ENCODE measurements at places on chromosomes 12 and 14.

DNA sequence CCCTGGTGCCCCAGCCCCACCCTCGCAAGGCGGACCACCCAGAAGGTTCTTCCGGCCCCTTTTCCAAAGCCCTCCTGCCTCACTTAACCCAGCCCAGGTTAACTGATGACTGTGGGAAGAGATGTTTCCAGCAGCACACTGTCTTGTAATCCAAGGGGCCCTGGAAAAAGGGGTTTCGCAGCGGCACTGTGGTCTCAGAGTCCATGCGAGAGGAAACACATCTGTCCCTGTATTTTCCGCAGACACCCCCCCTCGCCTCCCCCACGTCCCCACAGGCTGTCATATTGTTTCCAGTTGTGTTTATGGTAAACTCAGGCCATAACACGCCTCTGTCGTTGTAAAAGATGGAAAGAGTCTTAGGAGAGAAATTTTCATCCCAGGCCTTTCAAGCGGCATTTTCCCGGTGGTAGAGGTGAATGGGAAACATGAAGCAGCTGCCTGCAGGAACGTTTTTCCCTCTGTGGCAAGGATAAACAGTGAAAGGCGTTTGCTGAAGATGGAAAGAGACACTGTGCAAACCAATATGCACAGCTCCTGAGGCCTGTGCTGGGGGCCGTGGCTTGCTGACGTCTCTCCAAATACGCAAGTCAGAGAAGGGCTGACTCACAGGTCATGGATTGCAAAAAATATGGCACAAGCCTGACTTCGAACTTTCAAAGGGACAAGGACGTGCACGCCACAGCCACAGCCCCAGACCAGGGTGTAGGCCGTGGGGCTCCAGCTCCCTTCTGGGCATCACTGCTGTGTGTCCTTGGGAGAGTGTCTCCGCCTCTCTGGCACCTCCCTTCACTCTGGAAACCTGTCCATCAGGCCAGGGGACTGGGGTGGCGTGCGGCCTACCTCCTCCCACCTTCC lies 22.5 kb upstream of the FZD10 start:
- no peak for DNase-seq

DNA sequence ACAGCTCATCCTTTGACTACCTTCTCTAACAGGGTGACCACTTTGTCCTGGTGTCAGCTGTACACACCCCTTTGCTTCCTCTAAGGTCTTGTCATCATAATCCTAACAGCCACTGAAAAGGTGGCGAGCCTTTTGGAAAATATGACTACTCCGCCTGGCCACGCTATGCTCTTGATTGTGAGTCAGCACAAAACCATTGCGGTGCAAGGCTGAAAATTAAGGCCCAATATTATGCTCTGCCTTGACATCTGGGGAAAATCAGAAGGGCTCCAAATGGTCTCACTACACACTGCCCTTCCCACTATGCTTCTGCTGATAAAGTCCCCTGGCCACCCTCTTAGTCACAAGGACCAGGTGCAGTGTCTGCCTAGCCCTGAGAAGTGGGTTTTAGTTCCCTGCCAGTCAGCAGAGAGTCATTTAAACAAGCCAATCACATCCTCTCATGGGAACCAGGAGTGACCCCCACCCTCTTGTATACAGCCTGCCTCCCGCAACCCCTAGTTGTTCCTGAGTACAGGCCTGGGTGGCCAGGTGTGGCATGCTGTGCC lies 34.3 kb downstream of the FGD6 start:
- no peak for DNase-seq

GRCh38 chr12:44835641-44836379 lies 40.3 kb downstream of the NELL2 start:
- no peak for DNase-seq

- no peak for DNase-seq
Measured at GRCh38 chr12:28409892-28410291, 219.6 kb downstream of the CCDC91 start.

GRCh38 chr14:77007975-77008421 lies 20.5 kb downstream of the IRF2BPL start:
- DNase-seq, result no peak

DNA sequence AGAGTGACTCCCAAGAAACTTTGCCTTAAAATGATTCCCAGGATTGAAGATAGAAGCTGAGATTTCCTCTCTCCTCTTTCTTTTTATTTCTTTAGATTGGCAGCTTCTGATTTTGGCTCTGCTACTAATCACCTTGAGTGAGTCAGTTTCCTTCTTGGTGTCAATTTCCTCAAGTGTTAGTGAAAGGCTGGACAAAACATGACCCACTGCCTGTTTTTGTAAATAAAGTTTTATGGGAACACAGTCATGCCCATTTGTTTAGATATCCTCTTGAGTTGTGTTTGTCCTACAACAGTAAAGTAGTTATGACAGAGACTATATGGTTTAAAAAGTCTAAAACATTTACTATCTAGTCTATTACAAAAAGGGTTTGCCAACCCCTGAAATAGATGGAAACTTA lies 227.2 kb upstream of the TBX3 start:
- no peak for DNase-seq

GRCh38 chr12:14691560-14691959 lies 4.8 kb downstream of the GUCY2C start:
- peak; percentile 27 for DNase-seq

DNA sequence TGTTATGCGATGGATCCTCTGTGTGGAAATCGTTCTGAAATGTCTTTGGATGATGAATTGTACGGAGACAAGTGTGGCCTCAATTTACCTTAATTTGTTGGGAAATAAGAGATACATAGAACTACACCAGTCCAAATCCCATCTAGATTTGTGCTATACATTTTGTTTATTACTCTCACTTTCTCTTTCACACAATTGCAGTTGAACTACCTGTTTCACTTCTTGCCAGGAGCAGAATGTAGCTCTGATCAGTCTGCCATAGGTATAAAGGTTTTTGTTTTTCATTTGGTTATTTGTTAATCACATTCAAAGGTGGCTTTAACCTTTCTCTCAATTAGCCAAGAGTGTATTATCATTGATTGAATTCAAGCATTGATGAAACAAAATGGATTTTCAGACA lies 268.2 kb downstream of the SNAPC1 start:
- DNase-seq, result no peak

- DNase-seq, result no peak
Measured at GRCh38 chr12:13609894-13610679, 371.3 kb downstream of the GRIN2B start.

GRCh38 chr14:23665302-23666016 lies 29.3 kb downstream of the DHRS2 start:
- DNase-seq, result no peak

- no peak for DNase-seq
Measured at GRCh38 chr14:41167040-41167439, 439.6 kb upstream of the LRFN5 start.

DNA sequence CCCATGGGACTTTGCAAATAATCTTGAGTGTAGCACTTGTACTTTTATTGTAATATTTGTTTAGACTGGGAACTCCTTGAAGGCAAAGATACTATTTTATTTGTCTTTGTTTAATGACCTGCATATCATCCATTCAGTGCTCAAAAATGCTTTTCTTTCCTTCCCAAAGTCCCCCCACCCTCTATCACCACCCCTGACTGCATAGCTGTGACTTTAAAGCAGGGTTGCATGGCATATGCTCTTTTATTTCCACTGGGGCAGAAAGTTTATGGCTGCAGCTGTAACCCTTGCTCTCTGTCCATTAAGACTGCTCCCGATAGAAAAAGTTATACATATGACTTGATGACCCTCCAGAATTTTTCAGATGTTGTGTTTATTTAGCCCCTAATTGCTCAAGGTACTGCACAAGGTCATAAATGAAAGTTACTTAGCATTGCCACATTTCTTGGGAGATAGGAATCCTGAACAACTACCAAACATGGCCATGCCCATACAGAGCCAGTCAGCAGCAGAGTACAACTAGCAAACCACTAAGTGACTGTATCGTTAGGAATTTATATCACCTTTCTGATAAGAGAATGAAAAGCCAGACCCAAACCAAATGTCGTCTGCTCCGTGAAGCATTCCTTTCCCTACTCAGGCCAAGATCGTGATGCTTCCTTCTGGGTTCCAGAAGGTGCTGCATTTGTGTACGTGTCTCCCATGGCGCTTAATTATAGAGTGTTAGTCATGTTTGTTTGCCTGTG lies 114.3 kb downstream of the DIP2B start:
- DNase-seq, result no peak

DNA sequence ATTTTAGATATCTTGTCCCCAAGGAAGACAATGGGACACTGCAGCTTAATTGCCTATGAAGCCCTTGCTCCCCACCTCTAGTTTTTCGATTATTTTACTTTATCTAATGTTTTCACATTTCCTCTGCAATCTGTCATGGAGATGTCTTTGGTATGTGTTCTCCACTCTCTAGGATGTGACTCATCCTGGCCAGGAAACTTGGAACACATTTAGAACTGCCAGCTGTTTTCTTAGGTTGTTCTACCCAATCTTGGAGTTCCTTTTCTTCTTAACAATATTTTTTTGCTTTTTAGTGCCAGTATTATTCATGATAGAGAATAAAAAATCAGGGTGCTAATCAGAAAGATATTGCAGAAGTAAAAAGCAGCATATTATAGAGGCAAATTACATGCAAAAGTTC lies 101.7 kb upstream of the CLEC14A start:
- DNase-seq, result no peak

DNA sequence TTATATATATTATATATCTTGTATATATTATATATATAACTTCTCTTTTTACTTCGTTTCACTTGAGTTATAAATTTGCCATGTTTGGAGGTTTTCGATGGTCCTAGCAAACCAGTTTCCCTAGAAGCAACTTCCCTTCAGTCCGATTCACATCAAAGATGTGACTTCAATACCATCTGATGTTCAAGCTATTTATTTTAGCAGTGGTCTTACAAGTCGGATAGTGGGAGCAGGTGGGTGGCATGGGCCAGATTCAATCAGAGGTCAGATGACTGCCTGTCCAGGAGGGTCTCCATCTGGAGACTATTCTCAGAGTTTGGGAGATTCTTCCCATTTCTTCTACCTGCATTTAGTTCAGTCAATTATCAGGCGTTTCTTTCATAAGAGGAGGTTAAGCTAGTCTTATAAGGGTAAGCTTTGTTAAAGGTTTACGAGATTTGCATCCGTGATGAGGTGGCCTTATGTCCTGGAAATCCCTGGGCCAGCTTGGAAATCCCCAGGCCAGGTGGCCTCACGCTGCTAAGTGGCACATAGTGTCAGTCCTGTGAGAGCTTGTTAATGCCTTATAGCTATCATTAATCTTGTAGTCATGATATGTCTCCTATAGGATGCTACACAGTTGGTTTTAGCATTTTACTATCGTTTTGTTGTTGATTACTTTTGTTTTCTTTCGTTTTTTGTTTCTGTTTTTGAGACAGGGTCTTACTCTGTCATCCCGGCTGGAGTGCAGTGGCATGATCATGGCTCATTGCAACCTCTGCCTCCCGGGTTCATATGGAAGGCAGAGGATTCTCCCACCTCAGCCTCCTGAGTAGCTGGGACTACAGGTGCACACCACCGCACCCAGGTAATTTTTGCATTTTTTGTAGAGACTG lies 145.8 kb downstream of the BICD1 start:
- no peak for DNase-seq

DNA sequence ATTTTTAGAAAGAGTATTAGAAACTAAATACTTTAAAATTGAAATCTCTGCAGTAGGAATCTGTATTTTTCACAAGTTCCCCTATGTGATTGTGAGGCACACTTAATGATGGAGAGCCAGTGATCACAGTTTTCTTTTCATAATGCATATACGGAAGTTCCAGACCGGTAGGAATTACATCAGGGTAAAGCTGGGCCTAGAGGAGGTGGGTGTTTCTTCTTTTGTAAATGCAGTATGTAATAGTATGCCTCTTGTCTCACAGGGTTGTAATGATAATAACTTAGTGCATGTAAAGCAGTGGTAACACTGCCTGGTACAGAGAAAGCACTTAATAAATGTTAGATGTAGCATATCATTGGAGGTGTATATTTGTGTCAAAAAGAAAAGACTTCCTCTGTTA lies 57.2 kb upstream of the LRTM2 start:
- no peak for DNase-seq

GRCh38 chr12:89273525-89273924 lies 78.8 kb downstream of the DUSP6 start:
- no peak for DNase-seq

DNA sequence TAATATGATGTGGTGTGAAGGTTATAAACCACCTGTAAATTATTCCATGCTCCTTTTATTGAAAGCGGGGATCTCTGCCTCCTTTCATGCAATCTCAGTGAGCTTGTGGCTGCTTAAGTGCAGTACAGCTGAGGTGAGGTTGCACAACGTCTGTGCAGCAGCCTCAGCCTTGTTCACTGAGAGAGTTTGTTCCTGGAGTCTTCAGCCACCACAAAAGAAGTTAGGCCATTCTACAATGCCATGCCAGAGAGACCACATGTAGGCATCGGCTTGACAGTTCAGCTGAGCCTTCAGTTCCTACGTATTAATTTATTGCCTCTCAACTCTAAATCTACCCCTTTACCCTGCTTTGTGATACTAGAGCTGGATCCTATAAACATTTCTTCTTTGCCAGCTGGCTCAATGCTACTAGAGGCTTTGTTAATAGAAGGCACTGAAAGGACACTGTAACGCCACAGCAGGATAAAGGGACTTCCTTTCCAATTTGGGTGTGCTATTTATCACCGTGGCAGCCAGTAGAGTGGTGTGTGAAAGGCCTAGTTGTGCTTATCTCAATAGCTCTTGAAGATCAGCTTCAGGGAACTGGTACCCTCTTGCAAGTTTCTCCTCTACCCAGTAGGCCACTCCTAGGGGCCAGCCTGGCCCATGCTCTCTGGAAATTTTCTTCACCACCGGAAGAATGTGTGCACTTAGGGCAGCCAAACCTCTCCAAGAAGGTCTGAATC lies 337.7 kb downstream of the IPO8 start:
- no peak for DNase-seq

DNA sequence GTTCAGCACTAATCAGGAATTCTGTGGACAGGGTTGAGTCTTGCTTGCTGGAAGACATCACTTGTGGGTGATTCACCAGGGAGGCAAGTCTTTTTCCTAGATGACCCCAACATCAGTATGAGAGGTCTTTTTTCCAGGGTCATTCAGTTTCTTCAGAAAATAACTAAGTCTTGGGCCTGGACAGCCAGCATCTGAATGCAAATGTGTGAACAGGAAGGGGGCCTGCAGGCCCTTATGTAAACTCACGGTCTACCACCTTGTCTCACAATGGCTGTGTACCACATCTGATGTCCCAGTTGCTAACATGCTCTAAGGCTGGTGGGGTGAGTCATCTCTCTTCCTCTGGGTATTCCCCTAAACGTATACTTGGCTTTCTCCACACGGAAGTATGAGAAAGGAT lies 79.2 kb downstream of the HECTD4 start:
- DNase-seq, result no peak

- no peak for DNase-seq
Measured at GRCh38 chr12:14723763-14724162, 27.4 kb upstream of the GUCY2C start.

GRCh38 chr14:90274019-90274418 lies 17.7 kb downstream of the PSMC1 start:
- no peak for DNase-seq

GRCh38 chr12:16622338-16622737 lies 16.4 kb upstream of the LMO3 start:
- no peak for DNase-seq
